ENCODE measurements at places on chromosomes 7 and 10.

DNA sequence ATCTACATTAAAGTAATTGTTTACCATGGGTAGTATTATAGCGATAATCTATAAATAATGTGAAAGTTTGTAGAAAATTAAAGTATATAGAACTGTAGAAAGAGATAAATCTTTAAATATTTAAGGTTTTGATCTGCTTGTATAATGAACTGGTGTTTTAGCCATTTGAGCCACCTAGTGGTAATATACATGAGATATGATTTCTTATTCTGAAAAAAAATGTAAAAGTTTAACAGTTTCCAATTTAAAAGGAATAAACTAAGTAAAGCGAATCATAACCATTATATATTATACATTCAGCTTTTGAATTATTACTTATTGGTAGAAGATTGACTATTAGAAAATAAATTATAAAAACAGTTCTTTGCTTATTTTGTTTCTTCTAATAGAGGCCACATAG is 91.2 kb downstream of the OTUD1 start:
- no peak for DNase-seq

DNA sequence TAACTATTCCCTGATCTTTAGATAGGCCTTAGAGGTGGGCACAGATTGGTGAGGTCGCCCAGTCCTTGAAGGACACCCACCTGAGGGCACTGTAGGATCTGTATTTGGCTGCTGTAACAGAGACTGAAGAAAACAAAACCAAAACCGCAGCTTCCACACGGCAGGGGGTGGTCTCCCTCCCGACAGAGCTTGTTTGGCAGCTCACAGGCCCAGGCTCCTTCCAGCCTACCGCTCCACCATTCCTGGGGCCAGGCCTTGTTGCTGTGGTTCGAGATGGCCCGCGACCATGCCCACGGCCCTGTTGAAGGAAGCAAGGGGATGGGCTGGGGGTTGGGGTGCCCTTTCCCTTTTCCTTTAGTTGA is 30.4 kb downstream of the ZNF783 start:
- DNase-seq = no peak

DNA sequence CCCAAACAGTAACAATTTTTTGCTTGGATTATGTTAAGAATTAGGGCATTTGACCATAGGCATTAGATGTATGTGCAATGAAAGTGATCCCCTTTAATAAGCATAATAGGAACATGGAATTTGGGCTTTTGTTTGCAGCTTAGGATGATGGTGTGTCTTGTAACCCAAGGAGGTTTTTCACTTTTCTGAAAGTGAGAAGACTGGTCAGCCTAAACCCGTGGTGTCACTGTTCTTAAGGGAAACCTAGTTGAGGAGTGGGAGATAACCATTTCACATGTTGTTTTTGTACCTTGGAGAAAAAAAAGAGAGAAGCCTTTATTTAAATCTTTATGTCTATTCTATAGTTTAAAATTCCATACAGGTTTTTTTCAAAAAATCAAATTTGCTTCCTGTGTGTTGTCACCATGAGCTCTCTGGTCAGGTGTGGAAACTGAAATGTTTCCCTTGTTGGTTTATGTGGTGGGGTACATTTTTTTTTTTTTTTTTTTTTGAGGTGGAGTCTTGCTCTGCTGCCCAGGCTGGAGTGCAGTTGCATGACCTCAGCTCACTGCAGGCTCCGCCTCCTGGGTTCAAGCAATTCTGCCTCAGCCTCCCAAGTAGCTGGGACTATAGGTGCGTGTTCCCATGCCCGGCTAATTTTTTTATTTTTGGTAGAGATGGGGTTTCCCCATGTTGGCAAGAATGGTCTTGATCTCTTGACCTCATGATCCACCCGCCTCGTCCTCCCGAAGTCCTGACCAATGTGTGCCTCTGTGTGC is 7.7 kb downstream of the CCM2 start:
- DNase-seq = no peak

GRCh38 chr7:123633553-123633952 is 22.1 kb upstream of the LMOD2 start:
- DNase-seq = no peak

DNA sequence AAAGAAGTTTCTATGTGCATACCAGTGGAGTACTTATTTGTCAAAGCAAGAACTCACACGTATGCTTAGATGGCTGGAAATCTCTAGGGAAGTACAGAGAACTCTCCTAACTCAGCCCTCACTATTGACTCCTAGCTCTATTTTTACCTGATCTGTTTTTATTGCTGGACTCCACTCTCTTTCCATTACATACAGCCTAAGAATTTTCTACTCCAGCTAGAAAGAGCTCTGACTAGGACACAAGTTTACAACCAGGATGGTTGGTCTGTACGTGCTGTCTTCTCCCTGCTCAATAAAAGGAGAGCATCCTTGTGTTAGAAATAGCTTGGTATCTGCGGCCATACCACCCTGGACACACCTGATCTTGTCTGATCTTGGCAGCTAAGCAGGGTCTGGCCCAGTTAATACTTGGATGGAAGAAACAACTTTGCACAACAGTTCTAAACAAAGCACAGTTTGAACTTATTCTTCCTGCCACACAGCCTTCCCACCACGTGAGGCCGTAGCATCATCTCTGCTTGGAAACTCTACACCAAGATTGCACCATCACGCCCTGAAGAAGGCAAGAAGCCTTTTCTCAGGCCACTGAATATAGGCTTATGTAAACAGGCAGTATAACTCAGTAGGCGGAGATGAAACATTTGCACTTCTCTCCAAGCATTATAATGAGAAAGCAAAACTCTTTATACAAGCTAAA is 50.7 kb downstream of the KCNMA1 start:
- DNase-seq = no peak

GRCh38 chr7:24608504-24608903 is 35.3 kb downstream of the PALS2 start:
- DNase-seq = no peak

DNA sequence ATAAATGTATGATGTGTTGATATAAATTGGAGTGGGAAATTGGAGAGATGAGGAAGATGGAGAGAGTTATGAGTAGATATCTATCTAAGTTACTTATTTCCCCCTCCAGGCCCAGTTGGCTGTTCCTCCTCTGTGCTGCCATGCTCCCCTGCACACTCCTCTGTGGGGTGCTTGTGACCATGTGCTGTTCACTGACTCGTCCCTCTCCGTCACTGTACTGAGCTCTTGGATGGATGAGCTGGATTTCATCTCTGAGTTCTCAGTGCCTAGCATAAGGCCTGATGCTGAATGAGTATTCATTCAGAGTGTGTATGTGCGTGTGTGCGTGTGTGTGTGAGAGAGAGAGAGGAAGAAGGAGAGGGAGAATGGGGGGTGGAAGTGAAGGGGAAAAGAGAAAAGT is 14.5 kb downstream of the OR9A2 start:
- DNase-seq = no peak

GRCh38 chr10:79052291-79053080 is 16.3 kb upstream of the ZMIZ1 start:
- DNase-seq = no peak

GRCh38 chr10:87702260-87702972 is 42.7 kb downstream of the PAPSS2 start:
- no peak for DNase-seq

- no peak for DNase-seq
These were observed 14.2 kb downstream of the MYL10 start for GRCh38 chr7:101614939-101615302.

DNA sequence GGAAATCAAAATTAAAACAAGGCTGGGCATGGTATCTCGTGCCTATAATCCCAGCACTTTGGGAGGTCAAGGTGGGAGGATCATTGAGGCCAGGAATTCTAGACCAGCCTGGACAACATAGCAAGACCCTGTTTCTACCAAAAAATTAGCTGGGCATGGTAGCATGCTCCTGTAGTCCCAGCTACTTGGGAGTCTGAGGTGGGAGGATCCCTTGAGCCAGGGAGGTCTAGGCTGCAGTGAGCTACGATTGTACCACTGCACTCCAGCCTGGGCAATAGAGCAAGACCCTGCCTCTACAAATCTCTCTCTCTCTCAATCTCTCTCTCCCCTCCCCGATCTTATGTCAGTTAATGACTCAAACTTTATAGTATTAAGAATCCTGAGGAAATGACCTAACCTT is 3.8 kb downstream of the KPNA7 start:
- no peak for DNase-seq

- DNase-seq = no peak
These were observed 936 bp upstream of the REPIN1 start for GRCh38 chr7:150367677-150368095.

- no peak for DNase-seq
These were observed 51.5 kb upstream of the ITGB1 start for GRCh38 chr10:33009244-33010131.
